Anterior cingulate cortex (tissue), 58 donors: ENCODE measurements at places on chromosomes 5 and 9.

- DNase-seq: no peak
Observed at GRCh38 chr9:91840469-91840868, 109.6 kb downstream of the ROR2 start.

DNA sequence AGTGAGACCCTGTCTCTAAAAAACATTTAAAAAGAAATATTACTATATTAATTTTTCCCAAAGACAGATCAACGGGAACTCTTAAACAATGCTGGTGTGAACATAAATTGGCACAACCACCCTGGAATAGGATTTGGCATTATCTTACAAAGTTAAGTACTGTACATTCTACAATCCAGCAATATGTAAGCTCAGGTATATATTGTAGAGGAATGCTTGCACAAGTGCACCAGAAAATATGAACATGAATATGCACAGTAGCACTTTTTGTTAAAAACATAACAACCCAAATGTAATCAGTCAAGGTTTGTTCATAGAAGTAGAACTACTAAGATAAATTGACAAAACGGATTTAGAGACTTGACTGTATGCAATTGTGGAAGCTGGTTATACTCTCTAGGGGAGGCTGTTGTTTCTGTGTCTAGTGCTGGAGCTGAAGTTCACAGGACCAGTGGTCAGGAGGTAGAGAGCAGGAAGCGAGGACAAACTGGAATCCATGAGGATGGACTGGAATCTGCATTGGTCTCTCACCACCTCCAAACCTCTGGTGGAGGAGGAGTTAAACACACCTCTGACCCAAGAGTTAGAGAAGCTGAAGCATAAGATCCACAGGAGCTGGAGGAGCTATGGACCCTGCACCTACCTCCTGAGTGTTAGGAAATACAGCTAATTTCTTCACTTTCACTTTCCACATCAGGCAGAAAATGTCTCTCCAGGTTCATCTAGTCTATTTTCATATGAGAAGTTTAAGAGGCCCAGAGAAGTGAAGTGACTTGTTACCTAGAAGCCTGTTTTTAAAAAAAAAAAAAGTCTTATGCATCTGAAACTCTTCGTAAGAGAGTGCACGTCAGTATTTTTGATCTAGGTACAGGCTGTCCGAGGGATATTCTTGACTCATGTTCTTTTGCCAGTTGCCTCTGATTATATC lies 20.3 kb upstream of the RIC1 start:
- DNase-seq: no peak

DNA sequence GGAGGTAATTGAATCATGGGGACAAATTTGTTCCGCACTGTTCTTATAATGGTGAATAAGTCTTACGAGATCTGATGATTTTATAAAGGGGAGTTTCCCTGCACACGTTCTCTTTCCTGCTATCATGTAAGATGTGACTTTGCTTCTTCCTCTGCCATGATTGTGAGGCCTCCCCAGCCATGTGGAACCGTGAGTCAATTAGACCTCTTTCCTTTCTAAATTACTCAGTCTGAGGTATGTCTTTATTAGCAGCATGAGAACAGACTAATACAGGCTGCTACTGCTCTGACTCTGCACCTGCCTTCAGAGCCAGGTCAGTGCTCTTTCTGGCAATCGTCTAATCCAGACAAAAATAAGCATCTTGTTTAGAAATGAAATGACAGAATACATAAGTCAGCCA lies 479.2 kb upstream of the TUSC1 start:
- no peak for DNase-seq

DNA sequence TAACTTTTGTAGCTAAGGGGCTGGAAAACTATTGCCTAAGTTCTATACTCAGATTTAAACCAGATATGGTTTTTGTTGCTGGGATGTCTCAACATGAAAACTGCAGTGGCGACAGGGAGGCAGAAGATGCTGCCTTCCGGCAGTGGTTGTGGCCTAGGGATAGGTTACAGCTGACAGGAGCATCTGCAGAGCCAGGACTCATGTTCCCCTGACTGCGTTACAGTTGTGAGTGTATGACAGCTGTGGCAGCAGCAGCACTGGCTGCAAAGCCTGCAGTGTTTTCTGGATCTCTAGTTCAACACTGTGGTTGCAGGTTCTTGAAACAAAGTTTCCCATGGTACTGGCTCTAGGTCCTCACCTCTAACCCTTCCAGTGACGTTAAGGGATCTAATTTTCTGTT lies 498.8 kb upstream of the CDH18 start:
- DNase-seq: no peak

- no peak for DNase-seq
Observed at GRCh38 chr5:174945853-174946252, 221.5 kb downstream of the MSX2 start.

GRCh38 chr5:153744751-153745150 lies 254.3 kb downstream of the GRIA1 start:
- no peak for DNase-seq

DNA sequence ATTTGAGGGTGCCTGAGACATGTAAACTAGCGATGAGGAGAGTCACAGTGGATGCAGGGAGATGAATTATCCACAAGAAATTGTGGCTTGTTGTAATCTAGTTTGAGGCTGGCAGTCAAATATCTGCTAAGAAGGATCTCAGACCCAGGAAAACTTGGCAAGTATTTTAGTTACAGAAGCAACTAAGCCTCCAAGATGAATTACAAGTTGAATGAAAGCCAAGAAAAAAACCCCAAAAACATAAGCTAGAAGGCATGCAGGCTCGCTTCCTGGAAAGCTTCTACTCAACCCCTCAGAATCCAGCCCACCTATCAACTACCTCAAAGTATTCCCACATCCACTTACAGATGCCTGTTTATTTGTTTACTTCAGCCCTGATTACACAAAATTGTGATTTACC lies 696.9 kb downstream of the MAT2B start:
- DNase-seq: no peak

GRCh38 chr5:52896534-52897237 lies 92.5 kb upstream of the ITGA2 start:
- no peak for DNase-seq

DNA sequence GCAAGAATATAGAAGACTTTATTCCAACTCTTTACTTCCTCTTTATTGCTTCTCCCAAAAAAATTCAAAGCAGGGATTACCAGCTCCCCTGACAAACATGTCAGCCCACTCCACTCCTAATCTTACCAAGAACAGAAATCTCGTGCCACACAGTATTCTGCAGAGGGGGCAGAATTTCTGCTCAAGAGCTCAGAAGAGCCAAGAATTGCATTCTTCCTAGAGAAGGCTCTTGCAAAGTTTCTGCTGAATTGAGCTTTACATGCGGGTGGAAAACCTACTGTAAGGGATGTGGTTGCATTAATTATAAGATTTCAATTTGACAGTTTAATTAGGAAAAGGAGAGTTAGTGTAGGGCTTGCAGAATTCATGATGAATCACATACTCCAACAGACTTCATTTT lies 428.5 kb downstream of the CETN3 start:
- no peak for DNase-seq

GRCh38 chr9:92440751-92441046 lies 16.4 kb upstream of the OMD start:
- DNase-seq: no peak
